ENCODE measurements at places on chromosomes 2 and 18.

- no peak for DNase-seq
Observed at GRCh38 chr18:40109252-40110049, 1845.6 kb upstream of the PIK3C3 start.

DNA sequence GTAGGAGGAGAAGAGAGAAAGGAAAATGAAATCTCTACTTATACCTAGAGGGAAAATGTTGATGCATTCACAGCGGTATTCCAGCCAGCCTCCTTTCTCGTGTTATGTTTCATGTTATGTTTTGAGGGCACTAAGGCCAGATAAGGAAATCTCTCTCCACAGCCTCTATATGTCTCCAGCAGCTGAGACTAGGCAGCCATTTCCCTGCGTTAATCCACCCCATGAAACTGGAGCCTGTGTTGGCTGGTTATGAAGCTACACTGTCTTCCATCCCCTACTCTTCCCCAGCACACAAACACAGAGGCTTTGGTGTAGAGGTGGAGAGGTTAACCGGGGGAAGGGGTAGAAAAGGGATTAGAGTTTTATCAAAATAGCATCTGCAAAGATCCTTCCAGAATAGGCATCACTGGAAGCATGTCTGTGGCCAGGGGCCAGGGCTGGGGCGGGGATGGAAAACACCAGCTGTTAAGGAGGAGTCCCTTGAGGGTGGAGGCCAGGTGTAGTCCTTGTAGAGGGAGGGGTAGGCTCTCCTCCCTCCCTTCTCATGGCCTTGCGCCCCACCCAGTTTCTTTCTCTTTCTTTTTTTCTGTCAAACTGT is 100.9 kb upstream of the TNP1 start:
- DNase-seq = no peak

- no peak for DNase-seq
Observed at GRCh38 chr2:14927021-14927564, 294.6 kb downstream of the LRATD1 start.

DNA sequence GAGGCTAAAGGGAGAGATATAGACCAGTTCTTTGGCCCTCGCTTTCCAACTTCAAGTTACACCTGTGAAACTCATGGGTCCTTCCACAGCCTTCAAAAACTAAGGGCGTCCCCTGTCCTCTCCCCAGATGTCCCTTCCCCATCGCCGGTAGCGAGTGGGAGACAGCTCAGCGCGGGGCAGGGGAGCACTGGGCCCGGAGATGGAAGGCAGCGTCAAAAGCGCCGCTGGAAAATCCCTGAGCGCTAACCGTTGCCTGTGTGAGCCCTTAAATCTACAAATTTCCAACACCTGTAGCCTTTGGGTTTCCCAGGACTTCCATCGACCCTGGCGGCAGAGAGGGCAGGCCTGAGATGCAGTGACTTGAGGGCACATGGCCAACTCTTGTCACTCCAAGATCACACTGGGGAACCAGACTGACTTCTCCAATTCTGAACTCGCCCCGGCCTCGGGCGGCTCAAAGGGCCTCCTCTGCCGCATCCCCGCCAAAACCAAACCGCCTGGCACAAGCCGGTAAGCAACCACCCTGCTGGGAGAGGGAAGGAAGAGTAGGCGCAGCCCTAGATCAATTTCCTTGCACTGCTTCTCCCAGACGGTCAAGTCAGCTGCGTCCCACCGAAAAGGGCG is 879 bp upstream of the EPAS1 start:
- no peak for DNase-seq

DNA sequence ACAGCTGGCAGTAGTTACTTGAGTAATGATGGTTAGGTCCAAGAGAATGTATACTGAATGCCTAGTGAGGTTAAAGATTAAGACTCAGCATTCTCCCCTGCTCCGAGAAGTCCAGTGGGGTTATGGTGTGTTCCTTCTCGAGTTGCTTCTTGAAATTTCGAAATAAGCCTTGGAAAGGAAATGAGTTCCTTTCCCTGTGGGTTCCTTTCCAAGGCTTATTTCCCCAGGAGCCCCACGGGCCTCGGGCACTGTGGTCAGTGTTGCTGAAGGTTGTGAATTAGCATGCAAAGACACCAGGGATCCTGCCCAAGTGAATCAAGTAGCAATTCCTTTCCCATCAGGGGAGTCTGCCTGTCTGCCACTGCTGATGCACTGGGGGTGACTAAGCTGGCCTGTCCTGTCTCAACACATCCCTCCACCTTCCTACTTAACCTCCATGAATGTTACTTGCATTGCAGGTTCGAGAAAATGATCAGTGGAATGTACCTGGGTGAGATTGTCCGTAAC is 53.6 kb downstream of the HK2 start:
- no peak for DNase-seq

GRCh38 chr2:56018267-56018666 is 94.7 kb upstream of the EFEMP1 start:
- DNase-seq = no peak

DNA sequence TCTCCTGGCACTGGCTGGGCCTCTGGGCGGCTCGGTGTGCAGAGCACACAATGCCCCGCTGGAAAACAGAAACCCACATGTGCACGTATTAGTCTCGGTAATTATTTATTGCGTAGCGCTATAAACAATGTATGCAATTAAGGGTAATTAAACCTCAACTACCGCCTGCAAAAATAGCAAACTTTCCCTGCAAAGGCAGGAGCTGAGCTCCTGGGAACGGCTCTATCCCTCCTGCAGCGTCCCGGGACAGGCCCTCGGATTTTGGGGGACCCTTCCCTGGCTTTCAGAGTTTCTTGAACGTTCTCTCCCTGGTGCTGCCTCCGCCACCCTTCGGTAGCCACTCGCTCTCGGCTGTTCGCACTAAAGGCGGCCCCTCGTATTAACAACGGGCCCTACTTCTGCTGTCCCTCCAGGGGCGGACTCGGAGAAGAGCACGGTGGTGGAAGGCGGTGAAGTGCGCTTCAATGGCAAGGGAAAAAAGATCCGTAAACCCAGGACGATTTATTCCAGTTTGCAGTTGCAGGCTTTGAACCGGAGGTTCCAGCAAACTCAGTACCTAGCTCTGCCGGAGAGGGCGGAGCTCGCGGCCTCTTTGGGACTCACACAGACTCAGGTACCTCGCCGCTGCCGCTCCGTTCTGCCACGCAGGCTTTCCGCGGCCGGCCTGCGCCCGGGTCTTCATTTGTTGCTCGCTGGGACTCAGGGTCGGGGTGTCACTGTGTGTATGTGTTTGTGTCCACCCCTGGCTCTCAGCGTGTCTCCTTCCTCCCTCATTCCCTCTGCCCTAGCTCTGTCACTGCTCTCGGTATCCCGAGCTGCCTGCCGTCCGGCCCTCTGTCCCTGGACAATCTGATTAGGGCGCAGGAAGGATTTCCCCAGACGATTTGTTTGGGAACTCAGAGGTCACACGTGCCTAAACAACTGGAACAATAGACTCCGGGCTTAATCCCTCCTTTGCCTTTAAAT is 1.2 kb downstream of the DLX1 start:
- DNase-seq = no peak

DNA sequence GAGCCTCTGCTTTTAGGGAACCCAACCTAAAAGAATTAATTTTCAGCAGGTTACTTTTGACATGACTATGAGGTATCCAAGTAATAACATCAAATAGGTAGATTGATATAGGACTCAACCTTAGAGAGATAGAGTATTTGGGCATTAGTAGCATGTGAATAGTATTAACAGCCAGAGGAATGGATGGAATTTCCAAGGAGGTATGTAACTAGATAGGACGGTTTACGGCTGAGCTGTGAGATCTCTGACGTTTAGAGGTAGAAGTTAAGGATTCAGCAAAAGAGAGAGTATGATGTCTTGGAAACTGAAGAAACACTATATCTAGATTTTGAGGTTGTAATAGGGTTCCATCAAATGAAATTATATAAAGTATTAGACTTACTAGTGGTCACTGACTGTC is 70.3 kb downstream of the HNMT start:
- no peak for DNase-seq

All from cerebellum (tissue), 4 donors.